Effector memory CD8-positive, alpha-beta T cell (primary cell): ENCODE measurements at places on chromosomes 6 and 20.

GRCh38 chr20:57804470-57805250 is 94.8 kb upstream of the PMEPA1 start:
- DNase-seq, result no peak

DNA sequence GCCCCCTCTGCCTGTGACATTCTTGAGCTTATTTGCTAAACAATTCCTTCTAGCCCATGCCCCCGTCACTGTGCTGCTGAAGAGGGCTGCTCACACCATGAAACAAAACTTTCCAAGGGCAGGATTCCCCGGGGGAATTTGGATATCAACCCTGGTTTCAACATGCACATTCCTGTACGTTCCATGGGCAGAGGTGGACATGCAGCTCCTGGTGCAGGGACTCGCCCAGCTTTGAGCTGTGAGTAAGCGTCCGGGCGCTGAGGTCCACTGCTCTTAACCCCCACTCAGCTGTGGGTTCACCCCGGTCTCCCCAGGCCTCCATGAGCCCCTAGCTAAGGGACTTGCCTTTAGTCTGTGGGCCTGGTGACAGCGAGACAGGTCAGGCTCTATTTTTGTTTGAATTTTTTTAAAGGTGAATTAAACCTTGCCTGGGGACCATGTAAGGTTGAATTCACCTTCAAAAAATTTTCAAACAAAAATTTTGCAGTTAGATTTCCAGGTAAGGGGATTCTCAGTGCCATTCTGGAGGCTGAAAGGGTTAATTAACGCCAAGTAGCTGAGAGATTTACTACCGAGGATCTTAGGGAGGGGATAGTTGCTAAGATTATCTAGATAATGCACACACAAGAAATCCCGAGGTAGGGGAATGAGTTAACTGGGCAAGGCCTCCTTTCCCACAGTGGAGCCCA is 70.3 kb upstream of the SLC22A23 start:
- DNase-seq, result no peak

DNA sequence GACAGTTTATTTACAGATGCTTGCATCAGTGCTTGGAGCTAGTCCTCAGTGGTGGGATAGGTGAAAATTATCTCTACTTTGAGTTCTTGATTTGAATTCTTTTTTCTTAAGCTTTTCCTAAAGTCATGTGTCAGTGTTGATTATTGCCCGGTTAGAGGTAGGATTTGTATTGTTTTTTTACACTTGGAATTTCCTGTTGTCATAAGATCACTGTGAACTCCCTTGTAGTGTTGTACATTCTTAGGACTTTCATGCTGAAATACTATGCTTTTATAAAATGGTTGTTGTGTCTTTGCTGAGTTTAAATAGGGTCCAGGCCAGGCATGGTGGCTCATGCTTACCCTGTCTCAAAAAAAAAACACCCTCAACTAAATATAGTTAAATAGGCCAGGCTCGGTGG is 20.3 kb downstream of the ASXL1 start:
- DNase-seq, result no peak

GRCh38 chr20:49892817-49893216 is 22.5 kb downstream of the SPATA2 start:
- DNase-seq, result no peak

DNA sequence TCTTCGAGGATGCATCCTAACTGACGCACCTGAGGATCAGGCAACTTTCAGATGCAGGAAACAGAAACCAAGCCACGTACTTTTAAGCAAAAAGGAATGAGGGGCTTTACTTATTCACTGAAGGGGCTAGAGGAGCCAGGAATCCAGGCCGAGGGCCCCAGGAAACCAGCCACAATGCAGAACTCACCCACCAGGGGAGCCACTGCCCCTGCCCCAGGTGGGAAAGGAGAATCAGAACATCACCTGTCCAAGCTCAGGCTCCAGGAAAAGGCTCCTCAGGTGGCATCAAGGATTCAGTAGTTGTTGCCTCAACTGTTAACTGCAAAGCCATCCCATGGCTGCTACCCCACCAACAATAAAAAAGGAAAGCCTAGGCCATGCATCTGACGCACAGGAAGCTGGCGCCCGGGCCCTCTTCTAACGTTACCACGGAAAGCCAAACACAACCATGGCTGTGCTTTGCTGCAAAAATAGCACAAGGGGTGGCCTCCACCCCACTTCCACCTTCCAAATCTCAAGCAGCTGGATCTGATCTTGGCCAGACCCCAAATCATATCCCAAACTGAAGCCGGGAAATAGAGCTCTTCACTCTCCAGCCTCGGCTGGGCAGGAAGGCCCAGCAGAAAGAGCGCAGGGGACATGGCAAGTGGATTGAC is 121.0 kb downstream of the PREX1 start:
- no peak for DNase-seq

GRCh38 chr6:40247516-40248115 is 313.4 kb upstream of the MOCS1 start:
- no peak for DNase-seq

DNA sequence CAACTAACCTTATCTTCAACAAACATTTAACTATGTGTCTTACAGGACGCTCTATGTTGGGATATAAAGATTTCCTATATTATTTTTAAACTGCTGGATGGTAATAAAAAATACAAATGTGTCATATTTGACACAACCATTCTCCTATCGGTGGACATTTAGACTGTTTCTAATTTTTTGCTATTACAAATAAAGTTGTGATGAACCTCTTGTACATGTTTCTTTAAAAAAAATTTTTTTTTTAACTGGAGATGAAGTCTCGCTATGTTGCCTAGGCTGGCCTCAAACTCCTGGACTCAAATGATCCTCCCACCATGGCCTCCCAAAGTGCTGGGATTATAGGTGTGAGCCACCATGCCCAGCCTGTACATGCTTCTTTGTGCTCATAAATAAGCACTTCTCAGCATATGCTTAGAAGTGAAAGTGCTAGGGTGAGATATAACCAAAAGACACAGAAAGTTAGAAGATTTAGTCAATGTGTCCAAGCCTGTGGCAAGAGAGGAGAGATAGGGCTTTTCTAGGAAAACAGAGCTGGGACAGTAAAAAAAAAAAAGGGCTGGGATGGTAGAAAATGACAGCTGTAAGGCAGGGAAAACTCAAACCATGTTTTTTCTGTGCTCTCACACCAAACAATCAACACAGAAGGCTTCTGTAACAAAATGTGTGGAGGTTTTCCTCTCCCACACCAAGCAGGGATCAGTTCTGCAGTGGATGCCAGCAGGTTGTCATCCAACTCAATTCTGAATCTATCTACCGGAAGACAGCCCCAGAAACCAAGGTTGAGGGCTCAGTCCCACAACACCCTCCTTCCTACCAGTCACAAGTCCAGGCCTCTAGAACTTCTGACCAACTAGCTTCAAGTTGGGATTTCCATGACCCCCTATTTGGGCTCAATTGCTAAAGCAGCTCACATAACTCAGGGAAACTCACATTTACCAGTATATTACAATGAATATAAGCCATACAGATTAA is 70.0 kb upstream of the SMIM29 start:
- no peak for DNase-seq

DNA sequence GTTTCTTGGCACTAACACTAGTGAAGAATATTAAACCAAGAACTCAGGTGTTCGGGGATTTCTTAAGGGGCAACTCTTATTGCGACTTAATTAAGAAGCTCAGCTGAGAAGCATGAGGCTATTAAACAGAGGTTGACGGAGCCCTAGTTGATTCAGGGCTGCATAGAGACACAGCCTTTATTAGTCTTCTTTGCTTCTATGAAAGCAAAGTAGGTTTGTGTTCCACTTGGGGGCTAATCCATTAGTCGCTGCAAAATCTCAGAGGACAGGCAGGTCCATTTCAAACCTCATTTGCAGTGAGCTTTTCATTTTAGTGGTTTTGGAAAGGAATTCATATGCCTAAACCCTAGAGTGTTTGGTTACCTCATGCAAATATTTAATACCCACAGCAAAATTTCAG is 506.6 kb upstream of the SULF2 start:
- DNase-seq, result no peak

- DNase-seq, result no peak
Observed at GRCh38 chr6:140561701-140562100, 1187.3 kb upstream of the CITED2 start.

- no peak for DNase-seq
Observed at GRCh38 chr20:40777653-40778052, 88.6 kb upstream of the MAFB start.

- no peak for DNase-seq
Observed at GRCh38 chr6:150243620-150244314, 100.9 kb downstream of the PPP1R14C start.

DNA sequence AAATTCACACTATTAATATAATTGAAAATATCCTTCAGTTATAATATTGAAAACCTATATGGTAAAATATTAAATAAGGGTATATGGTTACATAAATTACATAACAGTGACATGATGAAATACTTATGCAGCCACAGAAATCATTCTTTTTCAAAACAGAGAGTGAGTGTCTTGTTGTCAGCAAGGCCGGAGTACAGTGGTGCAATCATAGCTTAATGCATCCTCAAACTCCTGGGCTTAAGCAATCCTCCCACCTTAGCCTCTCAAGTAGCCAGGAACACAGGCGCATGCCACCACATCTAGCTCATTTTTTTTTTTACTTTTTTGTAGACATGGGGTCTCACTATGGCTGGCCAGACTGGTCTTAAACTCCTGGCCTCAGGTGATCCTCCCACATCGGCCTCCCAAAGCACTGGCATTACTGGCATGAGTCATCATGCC is 40.4 kb downstream of the FAM8A1 start:
- no peak for DNase-seq

- DNase-seq, result no peak
Observed at GRCh38 chr20:51654495-51654894, 112.0 kb upstream of the NFATC2 start.

- no peak for DNase-seq
Observed at GRCh38 chr6:5486214-5486613, 224.9 kb downstream of the FARS2 start.

DNA sequence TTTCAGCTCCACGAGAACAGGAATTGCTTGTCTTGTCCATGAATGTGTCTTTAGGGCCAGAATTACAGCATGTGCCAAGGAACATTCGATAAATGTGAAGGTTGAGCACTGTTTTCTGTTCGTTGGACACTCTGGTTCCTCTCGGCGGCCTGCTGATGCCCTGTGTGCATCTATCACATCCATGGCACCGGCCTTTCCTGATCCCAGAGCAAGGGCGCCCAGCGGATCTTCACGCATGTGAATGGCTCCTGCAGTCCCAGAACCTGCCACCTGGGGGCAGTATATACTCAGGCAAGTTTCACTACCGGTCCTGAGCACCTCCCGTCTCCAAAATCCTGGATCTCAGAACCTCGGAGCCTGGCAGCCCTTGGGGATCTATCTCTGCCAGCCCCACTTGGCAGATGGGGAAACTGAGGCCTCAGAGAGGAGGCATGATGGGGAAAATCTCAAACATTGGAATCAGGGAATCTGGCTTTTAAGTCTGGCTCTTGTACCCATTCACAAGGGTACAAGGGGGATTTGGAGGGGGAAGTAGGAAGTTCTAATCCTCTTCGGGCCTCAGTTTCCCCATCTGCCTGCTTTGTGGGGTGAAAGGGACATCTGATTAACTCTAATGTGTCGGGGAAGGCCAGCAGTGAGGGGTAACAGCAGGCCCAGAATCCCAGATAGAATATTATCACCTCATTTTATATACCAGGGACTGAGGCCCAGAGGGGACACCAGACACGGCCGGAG is 4.3 kb upstream of the CEBPB start:
- peak; percentile 92 for DNase-seq

GRCh38 chr20:63698739-63699465 is 2.5 kb downstream of the TNFRSF6B start:
- no peak for DNase-seq

DNA sequence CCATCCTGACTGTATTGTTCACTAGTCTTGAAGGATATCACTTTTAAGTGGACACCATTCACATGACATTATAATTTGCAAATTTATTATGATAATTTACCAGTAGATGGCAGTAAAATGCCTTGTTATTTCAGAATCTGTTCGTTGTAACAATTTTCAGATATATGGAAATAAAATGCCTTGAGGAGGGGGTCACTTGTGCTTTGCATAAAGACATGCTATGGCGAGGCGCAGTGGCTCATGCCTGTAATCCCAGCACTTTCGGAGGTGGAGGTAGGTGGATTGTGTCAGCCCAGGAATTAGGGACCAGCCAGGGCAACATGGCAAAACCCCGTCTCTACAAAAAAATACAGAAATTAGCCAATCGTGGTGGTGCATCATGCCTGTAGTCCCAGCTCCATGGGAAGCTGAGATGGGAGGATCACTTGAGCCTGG is 9.0 kb upstream of the NCOA6 start:
- no peak for DNase-seq
